ENCODE measurements at places on chromosomes 16 and 17.

GRCh38 chr17:2983255-2983654, 80.2 kb downstream of the OR1D5 start:
- no peak for DNase-seq

DNA sequence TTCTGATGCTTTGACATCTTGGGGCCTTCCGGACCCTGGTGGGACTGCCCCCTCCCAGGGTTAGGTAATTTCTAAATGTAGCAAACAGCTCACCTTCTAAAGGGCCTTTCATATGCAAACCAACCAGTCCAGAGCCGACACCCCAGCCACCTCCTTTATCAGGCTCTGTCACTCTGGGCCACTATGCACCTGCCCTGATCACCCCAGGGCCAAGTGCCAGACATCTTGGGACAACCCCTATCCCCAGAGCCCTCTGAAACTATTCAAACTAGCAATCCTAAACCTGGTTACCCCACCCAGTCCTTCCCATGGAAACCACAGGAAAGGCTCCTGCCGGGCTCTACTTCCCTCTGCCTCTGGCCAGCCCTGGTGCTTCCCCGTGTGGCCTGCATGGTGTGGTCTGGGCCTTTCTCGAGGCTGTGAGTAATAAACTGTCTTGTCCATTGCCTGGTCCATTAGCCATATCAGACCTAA, 91.2 kb upstream of the TNRC6C start:
- DNase-seq, result no peak

GRCh38 chr16:3591991-3592390, 14.8 kb upstream of the NLRC3 start:
- DNase-seq, result no peak

DNA sequence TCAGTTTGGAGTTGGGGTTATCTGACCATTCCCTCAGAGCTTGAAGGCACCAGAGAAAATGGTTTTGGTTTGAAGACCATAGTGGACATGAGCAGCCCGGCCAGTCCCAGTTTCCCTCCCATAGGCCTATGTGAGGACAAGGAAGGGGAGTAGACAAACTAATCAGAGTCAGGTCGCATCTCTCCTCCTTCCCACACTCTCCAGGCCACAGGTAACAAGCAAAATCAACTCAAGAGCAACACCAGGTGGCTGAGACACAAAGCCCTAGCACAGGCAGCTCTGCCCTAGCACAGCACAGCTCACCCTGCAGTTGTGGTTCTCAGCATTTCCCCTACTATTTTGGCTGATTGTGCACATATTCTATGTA, 7.2 kb downstream of the SUPT4H1 start:
- peak; percentile 64 for DNase-seq

GRCh38 chr16:71542377-71542776, 16.2 kb downstream of the CHST4 start:
- DNase-seq, result peak; percentile 26
